ENCODE measurements at places on chromosomes 12 and 14.

DNA sequence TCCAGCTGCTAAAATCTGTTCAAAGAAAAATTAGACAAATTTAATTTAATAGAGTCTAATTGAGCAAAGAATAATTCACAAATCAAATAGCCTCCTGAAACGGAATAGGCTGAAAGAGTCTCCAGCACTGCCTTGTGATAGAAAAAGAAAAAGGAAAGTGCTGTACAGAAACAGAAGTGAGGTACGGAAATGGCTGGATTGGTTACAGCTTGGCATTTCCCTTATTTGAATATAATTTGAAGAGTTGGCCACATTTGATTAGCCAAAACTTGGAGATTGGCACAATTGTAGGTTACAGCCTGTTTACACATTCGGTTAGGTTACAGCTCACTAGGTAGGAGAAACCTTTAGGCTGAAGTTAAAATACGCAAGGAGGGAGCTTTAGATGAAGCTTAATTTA lies 24.8 kb upstream of the PCED1B start:
- no peak for DNase-seq

DNA sequence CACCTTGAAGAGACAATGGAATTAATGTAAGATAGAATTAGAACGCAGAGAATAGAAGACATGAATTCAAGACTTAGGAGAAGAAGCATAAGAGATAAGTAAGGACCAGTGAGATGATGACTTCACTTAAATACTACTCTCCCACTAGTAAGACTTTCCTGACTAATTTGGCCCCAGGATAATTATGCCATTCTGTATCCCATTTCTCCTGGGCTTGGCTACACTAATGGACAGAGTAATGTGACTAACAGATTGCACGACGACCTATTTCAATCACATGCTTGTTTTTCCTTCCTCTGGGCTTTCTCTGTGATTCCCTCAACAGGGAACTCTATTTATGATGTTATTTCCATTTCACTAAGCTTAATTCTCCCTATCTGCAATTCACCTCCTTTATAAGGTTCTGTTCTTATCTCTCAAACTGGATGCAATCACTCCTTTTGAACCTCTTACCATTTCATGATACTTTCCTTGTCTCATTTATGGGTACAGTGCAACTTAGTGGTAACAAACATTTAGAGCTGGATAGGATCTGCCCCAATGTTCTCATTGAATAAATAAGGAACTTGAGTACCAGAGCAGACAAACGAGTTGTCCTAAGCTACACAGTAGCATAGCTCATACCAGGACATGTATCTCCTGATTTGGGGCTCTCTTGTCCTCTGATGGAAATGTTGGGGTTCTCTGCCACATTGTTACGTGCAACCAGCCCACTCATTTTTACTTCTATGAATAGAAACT lies 102.7 kb downstream of the BTG1 start:
- no peak for DNase-seq

DNA sequence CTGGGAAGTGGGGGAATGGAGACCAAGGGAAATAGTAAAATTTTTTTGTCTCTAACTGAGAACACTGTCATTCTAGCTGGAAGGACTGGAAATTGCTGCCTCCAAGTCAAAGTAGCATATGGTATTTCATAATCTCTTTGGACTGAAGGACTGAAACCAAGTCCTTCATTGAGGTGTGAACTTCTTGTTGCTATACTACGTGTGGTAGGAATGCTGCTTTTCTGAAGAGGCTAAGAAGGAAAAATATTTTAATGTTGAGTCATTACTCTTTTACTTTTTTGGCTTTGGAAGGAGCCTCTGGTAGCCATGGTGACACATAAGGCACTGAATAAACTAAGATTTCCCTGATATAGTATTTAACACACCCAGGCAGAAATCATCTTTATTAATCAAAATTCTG lies 465.4 kb downstream of the NPAS3 start:
- DNase-seq: no peak

- no peak for DNase-seq
Measured at GRCh38 chr14:102784892-102785594, 7.8 kb downstream of the TRAF3 start.

GRCh38 chr12:1130571-1130970 lies 139.5 kb downstream of the ERC1 start:
- no peak for DNase-seq

DNA sequence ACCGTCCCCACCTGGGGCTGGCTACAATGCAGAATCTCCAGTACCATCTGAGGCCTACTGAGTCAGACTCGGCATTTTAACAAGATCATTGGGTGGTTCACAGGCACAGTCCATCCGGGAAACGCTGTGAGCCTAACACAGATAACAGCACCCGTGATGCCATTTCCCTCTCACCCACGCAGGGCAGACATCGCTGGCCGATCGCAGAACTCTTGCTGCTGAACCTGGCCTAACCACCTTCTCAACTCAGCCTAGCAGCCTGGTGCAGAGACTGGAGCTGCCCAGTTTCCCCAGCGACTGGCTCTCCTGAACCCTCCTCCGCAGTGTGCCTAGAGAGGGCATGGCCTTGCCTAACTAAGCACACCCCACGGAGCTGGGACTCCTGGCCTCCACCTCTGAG lies 83.3 kb downstream of the NCOR2 start:
- no peak for DNase-seq
